Stimulated activated naive CD8-positive, alpha-beta T cell treated with anti-CD3 and anti-CD28 coated beads, Interleukin-15, Interleukin-2, amounts not matched to agents 100 U/mL and 50 U/mL, for 24 hours (primary cell): ENCODE measurements at places on chromosomes 4 and X.
A peak's percentile ranks its signal among the peaks of the same experiment; 100 is the strongest.

GRCh38 chr4:11487868-11488544 is 59.3 kb upstream of the HS3ST1 start:
- DNase-seq = no peak

- no peak for DNase-seq
These were observed 107.7 kb downstream of the BLTP1 start for GRCh38 chr4:122259849-122260248.

DNA sequence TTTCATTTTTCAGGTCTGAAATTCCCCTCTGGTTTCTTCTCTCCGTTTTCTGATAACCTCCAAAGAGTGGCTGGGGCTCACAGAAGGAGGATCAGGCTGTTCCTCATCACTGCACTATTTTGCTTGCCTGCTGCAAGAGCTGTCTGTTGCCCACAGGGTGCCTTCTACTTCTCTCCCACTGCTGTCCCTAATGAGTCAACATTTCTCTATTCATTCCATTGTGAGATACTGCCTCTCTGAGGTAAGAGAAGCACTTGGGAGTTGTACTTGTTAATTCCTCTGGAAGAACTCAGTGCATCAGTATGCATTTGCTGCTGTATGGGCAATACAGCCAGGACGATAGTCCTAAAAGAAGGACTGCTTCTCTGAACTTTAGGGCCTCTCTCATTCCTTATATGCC is 34.8 kb downstream of the CT47B1 start:
- DNase-seq = no peak

GRCh38 chr4:67332627-67333026 is 212.7 kb downstream of the CENPC start:
- DNase-seq = no peak

DNA sequence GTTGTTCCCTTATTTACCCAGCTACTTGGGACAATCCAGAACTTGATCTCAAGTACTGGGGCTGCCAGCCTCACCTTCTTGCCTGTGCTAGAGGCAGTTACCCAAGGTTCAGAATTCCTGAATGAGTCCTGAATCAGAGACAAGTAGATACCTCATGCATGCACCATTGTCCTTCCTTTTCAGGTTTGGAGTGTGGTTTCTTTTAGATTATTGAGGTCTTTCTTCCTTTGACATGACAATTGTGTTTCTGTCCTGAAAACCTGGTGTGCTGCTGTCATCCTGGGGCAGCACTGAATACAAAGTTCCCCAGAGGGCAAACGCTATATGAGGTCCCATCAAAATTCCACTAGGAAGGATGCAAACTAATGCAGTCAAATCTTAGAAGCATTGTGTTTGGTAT is 3.5 kb downstream of the CXCL2 start:
- DNase-seq = no peak

GRCh38 chrX:12153741-12154140 is 15.5 kb downstream of the FRMPD4 start:
- DNase-seq = no peak

DNA sequence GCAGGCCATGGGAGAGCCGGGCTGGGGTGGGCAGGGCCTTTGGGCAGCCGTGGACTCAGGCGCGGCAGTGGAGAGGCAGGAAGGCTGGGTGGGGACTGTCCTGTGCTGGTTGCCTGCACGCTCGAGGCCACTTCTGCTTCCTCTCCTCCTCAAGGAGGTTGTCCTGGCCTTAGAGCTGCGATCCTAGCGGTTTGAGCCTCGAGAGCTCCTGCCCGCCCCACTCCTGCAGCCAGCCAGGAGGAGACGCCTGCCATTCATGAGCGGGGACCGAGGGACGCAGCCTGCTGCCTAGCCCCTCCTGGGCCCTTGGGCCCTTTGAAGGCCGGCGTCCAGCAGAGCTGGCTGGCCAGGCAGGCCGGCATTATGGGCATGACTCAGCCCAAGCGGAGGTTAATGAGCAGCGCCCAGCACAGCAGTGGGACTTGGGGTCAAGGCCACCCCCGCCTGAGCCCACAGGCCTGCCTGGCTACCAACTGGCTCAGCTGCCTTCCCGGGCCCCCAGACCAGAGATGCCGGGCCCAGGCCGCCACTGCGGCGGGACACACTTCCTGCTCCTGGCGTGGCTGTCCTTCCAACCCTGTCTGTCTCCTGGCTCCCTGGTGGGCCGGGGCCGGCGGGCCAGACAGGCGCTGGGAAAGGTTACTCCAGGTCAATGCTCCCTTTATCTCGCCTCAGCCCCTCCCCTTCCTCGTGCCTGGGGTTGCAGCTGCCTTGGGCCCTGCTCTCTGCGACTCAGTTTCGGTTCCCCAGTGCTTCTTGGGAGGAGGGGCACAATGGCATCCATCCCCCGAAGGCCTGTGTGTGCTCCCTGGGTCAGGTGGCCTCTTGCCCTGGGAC is 1.8 kb downstream of the ABCD1 start:
- DNase-seq = peak; percentile 43

DNA sequence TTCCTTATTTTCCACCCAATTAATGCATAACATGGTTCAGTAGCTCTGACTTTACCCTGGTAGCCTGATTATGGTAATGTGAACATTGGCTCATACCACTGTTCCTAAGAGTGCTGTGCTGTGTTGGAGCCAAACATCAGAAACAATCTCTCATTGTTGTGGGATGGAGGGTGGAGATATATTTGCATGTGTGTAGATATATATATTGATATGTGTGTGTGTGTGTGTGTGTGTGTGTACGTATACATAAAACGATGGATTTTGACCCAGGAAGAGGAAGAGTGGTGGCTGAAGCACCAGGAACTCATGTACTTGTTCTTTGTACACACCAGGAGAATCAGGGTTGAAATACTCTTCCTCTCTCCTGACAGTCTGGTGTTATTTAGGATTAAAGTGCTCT is 247.7 kb downstream of the IL15 start:
- DNase-seq = no peak

GRCh38 chr4:156029691-156030090 is 76.0 kb upstream of the CTSO start:
- DNase-seq = no peak

- no peak for DNase-seq
These were observed 567.8 kb downstream of the GBA3 start for GRCh38 chr4:23260511-23260910.

GRCh38 chr4:69536558-69536957 is 40.9 kb upstream of the UGT2B4 start:
- no peak for DNase-seq
